T-helper 2 cell treated with Interferon-gamma antibody and Interleukin-4, amounts not matched to agents 5 μg/mL and 100 μg/mL, for 36 hours (primary cell): ENCODE measurements at places on chromosomes 6 and 20.
A peak's percentile ranks its signal among the peaks of the same experiment; 100 is the strongest.

GRCh38 chr6:44113414-44113813, 13.8 kb downstream of the MRPL14 start:
- H3K4me3 ChIP-seq, result no peak overlapping the region
- no peak overlapping the region for H3K27ac ChIP-seq
- H3K36me3 ChIP-seq, result peaks cover 35% of the 10 kb centered on the region
- no peaks in the 10 kb centered on the region for H3K27me3 ChIP-seq
- DNase-seq, result no peak
- peaks cover 16% of the 10 kb centered on the region for H3K4me1 ChIP-seq

- peak; percentile 20 for DNase-seq
- no peak overlapping the region for H3K27ac ChIP-seq
- H3K4me3 ChIP-seq, result no peak overlapping the region
- no peaks in the 10 kb centered on the region for H3K36me3 ChIP-seq
These were observed 421.3 kb downstream of the PREX1 start for GRCh38 chr20:48406498-48406897.

DNA sequence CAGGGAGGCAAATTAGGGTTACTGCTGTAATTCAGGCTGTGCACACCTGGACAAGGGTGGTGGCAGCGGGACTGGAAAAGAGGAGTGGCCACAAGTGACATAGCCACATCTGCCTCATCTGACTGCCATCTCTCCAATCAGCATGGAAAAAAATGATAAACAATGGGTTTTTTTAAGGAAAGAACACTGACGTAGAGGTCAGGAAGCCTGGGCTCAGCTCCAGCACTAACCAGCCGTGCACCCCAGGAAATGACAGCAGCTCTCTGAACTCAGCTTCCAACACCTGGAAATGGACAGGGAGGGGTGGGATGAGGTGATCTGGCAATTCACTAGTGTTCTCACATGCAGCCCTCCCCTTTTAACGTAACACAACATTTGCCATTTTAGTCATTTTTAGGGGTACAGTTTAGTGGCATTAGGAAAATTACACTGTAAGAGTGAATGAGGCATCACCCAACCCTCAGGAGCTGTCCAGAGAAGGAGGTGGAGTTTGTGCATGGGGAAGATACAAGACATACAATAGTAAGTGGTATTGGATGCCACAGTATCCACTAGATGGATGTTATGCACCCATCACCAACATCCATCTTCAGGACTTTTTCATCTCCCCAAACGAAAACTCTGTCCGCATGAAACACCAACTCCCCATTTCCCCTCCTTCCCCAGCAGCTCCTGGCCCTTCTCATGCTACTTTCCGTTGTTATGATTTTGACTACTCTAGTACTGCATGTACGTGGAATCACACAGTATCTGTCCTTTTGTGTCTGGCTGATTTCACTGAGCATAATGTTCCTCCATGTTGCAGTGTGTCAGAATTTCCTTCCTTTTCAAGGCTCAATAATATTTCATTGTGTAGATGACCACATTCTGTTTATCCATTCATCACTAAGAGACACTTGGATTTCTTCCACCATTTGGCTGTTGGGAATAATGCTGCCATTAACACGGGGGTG, 215.5 kb upstream of the ECI2 start:
- H3K36me3 ChIP-seq, result no peaks in the 10 kb centered on the region
- H3K27ac ChIP-seq, result no peak overlapping the region
- no peaks in the 10 kb centered on the region for H3K27me3 ChIP-seq
- DNase-seq, result no peak
- H3K4me3 ChIP-seq, result no peak overlapping the region

DNA sequence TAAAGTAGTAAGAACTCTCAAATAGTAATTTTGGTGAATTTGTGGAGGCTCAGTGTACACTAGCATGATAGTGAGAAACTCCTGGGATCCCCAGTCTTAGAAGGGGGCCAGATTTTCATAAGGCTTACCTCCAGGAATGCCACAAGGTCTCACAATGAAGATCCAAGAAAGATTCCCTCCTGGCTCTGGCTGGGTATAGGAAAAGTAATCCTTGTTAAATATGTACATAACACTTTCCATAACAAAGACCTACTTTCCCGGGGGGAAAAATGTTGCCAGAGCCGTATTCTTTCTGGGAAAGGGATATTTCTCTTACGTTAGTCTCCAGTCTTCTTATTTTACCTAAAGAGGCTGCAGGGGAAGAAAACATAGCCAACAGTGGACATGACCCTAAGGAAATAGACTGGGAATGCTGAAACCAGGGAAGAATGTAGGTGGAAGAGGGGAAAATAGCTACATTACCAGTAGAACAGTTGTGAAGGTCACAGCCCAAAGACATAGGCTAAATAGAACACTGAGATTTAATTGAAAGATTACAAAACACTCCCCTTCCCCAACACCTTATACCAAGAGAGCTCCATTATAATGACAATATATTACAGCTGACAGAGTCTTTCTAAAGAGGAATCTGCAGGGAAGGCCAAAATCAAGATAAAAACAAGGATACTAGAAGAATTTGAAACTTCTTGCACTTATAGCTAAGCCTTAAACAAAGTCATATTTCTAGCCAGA, 34.9 kb upstream of the ISM1 start:
- no peaks in the 10 kb centered on the region for H3K36me3 ChIP-seq
- H3K27me3 ChIP-seq, result peaks cover 10% of the 10 kb centered on the region
- no peak overlapping the region for H3K27ac ChIP-seq
- DNase-seq, result no peak

GRCh38 chr6:53898026-53898795, 103.4 kb downstream of the LRRC1 start:
- H3K4me1 ChIP-seq, result peaks cover 3% of the 10 kb centered on the region
- H3K4me3 ChIP-seq, result no peak overlapping the region
- no peaks in the 10 kb centered on the region for H3K36me3 ChIP-seq

GRCh38 chr20:11372876-11373790, 544.6 kb upstream of the BTBD3 start:
- H3K27ac ChIP-seq, result no peak overlapping the region
- H3K27me3 ChIP-seq, result no peaks in the 10 kb centered on the region
- no peaks in the 10 kb centered on the region for H3K4me1 ChIP-seq
- H3K4me3 ChIP-seq, result no peak overlapping the region

GRCh38 chr6:44064089-44064947, 62.9 kb downstream of the MRPL14 start:
- H3K27me3 ChIP-seq, result no peaks in the 10 kb centered on the region
- peaks cover 5% of the 10 kb centered on the region for H3K4me1 ChIP-seq
- H3K27ac ChIP-seq, result no peak overlapping the region
- H3K36me3 ChIP-seq, result no peaks in the 10 kb centered on the region
- DNase-seq, result peak; percentile 56

DNA sequence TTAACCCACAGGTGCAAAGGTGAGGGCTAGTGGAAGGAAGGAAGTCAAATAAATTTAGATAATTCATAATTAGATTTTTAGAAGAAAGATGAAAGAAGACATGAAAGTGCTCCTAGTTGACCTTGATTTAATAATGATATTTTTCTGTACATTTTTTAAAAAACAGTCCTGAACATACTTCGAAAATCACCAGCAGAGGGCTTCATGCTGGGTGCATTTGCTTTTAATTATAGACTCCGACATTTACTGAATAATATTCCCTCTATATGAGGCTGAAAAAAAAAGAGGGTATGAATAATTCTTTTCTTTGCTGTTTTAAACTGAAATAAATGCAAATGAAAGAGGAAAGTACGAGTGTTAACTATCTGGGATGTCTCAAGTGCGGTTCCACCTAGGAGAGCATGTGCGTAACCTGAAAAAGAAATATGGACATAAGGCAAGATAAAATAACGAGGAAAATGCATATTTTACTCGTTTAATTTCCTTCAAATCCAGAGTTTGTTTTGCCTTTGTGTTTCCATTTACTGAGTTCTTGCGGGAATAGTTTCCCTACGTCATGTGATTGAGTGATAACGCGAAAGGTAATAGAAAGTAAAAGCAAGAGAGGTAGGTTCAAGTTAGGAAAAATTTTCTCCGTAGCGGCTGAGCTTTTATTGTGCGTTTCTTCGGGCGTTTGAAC, 3.1 kb upstream of the TFAP2B start:
- H3K27ac ChIP-seq, result no peak overlapping the region
- peaks cover 11% of the 10 kb centered on the region for H3K4me1 ChIP-seq
- peaks cover 45% of the 10 kb centered on the region for H3K27me3 ChIP-seq
- H3K4me3 ChIP-seq, result peak overlapping the region; percentile 91

DNA sequence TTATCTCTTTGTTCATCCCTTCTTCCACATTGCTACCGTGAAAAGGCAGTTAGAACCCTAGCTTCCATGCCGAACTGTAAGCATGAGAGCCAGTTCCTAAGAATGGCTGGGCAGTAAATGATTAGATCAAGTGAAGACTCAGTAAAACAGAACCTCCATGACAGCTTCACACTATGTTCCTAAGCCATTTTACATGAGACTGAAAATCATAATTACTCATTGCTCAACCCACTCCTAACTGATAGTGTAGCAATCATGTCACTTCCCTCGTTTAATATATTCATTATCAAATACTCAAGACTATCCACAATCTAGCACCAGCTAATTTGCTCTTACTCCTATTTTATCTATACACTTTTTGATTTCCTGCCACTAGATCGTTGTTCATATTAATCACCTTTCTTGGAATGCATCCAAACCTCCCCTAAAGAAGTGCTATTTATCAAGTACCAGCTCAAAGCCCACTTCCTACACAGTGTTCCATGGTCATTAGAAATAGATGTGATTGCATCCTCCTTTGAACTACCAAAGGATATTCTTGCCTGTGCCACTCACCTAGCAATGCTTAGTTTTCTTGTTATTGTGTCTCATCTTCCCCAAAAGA, 6.0 kb downstream of the TMEM30A start:
- peak overlapping the region; percentile 3 for H3K27ac ChIP-seq
- no peaks in the 10 kb centered on the region for H3K27me3 ChIP-seq
- H3K4me1 ChIP-seq, result peaks cover 52% of the 10 kb centered on the region
- DNase-seq, result no peak
- H3K36me3 ChIP-seq, result peaks cover 43% of the 10 kb centered on the region
